ENCODE measurements at places on chromosomes 5 and 9.

- no peak for DNase-seq
Observed at GRCh38 chr9:35285731-35286130, 123.9 kb downstream of the UNC13B start.

- DNase-seq: no peak
Observed at GRCh38 chr9:2634153-2634552, 12.6 kb downstream of the VLDLR start.

- DNase-seq: no peak
Observed at GRCh38 chr9:6212722-6213375, 2.8 kb upstream of the IL33 start.

- no peak for DNase-seq
Observed at GRCh38 chr5:56760723-56761122, 54.6 kb upstream of the MAP3K1 start.

DNA sequence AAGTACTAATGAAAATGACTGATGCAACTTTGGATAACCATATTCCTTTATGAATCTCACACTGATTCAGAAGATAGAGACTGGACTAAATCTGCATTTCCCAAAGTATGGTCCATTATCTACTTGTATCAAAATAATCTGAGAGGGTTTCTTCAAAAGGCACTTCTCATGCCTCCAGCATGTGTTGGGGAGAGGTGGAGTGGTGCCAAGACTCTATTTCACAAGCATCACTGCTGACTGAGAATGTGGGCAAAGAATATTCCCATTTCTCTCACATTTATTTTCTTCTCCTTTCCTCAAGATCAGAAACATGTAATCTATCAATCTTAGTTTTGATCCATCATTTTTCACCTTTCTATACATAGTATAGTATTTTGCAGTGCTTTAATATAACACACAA, 135.4 kb downstream of the GABRB2 start:
- DNase-seq: no peak

- DNase-seq: no peak
Observed at GRCh38 chr9:79708541-79708940, 136.8 kb downstream of the TLE4 start.

DNA sequence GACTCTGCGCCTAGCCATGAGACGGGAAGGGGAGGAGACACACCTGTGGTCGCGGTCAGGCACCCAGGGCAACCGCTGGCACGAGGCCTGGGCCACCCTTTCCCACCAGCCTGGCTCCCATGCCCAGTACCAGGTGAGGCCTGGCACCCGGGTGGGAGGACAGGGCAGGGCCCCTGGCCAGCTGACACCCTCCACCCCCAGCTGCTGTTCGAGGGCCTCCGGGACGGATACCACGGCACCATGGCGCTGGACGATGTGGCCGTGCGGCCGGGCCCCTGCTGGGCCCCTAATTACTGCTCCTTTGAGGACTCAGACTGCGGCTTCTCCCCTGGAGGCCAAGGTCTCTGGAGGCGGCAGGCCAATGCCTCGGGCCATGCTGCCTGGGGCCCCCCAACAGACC, 5.0 kb downstream of the MAMDC4 start:
- no peak for DNase-seq

Measured in effector memory CD8-positive, alpha-beta T cell (primary cell).